ENCODE measurements at places on chromosomes 5 and 9.

DNA sequence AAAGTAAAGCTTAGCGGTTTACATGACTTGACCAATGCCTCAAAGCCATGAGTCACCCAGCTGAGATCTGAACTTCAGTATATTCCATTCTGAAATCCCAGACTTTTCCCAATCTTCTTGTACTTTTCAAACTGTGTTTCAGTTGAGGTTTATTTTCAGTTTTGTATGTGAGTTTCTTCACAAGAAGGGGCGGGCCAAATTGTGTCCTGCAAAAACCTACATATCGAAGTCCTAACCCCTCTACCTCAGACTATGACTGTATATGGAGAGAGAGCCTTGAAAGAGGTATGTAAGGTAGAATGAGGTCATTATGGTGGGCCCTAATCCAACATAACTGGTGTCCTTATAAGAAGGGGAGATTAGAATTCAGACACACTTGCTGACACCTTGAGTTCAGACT is 666 bp upstream of the TLR4 start:
- peak; percentile 26 for DNase-seq

- DNase-seq = peak; percentile 25
These were observed at the start of gene ZNF618 for GRCh38 chr9:113876151-113876992. TSS of gene ZNF618 (plus strand) at chr9:113876309. CDS start at chr9:113876381, 72 bp downstream.

DNA sequence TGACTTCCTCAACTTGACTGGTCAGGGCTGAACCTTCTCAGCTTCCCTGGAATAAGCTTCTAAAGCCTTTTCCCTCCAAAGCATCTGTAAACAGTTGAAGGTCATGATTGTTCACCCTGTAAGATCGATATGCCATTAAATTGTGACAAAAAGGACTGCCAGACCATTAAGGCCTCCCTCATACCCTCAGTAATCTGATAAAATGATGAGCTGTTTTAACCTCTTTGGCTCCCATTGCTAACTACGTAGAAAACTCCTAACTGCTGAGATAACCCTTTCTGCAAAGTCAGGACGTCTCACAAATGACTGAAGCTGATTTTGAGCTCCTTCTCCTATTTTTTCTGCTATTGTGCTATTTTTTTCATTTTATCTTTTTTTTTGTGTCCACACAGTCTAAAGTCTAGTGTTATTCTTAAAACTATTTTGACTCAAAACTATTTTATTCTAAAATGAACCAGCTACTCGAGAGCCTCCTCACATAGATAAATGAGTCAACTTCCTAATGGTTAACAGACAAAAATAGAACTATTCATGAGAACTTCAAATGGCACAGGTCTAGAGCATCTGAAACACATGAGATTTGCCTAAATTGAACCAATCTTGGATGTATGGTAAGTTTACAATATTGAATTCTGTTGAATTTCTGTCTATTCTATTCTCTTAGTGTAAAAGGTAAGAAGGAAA is 395.6 kb upstream of the TLE4 start:
- DNase-seq = no peak

- peak; percentile 48 for DNase-seq
These were observed 15.5 kb downstream of the TYRP1 start for GRCh38 chr9:12708562-12709298.

- DNase-seq = no peak
These were observed 20.5 kb upstream of the TTLL11 start for GRCh38 chr9:122113574-122113973.

- peak; percentile 50 for DNase-seq
These were observed 174.9 kb upstream of the SPRY4 start for GRCh38 chr5:142499591-142500226.

- DNase-seq = peak; percentile 72
These were observed 7.1 kb downstream of the TXNDC8 start for GRCh38 chr9:110330484-110331105.

DNA sequence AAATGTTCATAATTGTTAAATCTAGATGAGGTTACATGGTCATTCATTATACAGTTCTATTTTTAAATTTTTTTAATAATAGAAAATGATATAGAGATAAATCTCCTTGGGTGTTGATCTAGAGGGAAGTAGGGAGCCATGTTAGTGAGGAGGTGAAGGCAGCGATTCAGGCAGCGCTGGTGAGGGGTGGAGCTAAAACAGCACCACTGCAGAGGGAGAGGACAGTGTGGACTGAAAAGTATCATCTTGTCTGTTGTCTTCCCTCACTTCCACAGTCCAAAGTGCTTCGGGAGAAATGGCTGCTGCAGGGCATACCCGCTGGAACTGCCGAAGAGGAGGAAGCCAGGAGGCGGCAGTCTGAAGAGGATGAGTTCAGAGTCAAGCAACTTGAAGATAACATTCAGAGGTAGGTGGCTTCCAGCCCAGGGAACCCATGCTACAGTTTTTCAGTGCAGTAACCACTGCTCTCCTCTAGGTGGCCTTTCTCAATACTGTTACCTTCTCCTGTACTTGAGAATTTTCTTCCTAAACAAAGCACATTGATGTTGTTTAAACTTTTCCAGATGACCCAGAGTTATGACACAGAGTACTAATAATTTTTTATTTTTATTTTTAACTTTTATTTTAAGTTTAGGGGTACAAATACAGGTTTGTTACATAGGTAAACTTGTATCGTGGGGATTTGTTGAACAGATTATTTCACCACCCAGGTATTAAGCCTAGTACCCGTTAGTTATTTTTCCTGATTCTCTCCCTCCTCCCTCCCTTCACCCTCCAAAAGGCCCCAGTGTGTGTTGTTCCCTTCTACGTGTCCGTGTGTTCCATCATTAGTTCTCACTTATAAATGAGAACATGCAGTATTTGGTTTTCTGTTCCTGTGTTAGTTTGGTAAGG is 100.5 kb downstream of the PALM2AKAP2 start:
- peak; percentile 34 for DNase-seq

- DNase-seq = peak; percentile 26
These were observed 3.1 kb upstream of the IL7R start for GRCh38 chr5:35853631-35854030.

DNA sequence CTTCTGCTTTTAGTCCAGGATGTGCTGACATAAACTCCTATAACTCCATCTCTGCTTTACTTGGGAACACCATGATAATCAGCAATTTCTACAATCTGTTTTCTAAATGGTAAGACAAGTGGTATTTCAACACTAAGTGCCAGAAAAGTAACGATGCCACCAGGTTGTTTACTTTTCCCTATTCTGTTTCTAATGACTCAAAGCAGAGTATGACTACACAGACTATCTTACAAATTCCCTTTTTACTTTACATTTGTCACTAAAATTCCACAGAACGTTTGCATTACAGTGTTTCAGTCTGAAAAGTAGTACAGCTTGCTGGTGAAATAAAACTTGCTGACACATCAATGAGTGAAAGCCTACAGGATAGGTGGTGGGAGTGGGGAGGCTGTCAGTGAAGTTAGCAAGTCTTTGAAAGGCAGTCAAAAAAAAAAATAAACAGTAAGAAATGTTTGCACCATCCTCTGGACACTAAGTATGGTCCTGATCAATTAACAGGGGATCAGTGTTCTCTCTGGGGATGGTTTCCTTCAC is 186.5 kb downstream of the LURAP1L start:
- DNase-seq = no peak

GRCh38 chr9:95666096-95666784 is 149.5 kb upstream of the PTCH1 start:
- DNase-seq = no peak

- DNase-seq = no peak
These were observed 13.5 kb upstream of the NDFIP1 start for GRCh38 chr5:142095035-142095434.

DNA sequence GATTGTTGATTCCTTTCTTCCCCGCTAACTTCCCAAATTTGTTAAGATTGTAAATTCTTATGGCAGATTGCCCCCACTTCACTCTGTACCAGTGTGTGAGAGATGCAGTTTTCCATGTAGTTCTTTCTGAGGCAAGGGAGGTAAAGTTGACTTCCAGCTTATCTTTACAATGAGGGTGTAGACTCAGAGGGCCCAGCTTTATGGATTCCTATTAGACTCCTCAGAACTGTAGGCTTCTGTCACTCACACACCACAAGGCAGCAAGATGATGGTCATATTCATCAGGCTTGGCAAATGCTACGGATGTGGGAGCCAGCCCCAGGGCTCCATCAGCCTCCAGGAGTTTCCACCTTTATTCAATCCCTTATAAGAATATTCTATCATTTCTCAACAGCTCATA is 461.9 kb upstream of the KLF4 start:
- no peak for DNase-seq

GRCh38 chr5:77167695-77168121 is 42.8 kb upstream of the PDE8B start:
- DNase-seq = peak; percentile 86

DNA sequence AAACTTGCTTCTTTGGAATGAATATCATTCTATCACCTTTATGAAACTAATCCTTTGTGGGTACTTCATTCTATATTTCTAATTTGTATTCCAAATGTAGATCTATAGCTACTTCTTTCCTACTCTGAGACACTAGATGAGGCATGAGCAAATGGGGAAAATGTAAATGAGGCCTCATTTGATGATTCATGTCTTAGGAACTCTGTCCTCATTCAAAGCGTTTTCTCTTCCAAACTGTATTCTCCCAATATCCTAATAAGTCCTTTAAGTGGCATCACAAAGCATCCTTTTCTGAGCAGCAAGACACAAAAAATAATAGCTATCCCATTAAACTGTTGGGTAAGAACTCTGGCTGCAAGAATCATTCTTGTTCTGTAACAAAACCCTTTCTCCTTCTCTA is 56.1 kb downstream of the TTLL11 start:
- DNase-seq = peak; percentile 66

DNA sequence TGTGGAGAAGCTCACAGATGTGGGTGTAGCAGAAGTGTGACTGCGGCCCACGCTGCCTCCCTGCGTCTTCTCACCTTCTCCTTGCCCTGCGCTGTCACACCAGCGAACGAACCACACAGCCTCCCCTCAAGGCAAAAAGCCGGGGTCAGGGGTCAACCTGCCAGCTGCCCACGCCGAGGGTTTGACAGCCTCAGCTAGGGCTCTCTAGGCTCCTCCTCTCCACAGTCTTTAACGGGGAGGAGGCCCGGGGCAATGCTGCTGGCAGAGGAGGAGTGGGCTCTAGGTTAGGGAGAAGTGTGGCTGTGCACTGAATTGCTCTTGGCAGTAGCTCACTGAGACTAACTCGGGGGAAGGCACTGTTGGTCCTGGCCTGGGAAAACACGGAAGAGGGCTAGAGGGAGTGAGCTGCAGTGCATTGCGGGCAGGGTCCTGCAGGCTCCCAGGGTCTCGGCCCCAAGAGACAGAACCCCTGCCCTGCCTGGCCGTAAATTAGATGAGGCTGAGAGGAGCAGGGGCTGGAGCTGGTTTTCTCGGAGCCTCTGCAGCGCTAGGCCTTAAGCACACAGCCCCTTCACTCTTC is 4.2 kb upstream of the TRIM52 start:
- no peak for DNase-seq

GRCh38 chr5:64632251-64632650 is 58.1 kb upstream of the SHISAL2B start:
- no peak for DNase-seq

GRCh38 chr5:81007637-81008027 is 47.5 kb downstream of the RASGRF2 start:
- no peak for DNase-seq

- no peak for DNase-seq
These were observed 122.5 kb upstream of the RASGRF2 start for GRCh38 chr5:80837679-80838078.

DNA sequence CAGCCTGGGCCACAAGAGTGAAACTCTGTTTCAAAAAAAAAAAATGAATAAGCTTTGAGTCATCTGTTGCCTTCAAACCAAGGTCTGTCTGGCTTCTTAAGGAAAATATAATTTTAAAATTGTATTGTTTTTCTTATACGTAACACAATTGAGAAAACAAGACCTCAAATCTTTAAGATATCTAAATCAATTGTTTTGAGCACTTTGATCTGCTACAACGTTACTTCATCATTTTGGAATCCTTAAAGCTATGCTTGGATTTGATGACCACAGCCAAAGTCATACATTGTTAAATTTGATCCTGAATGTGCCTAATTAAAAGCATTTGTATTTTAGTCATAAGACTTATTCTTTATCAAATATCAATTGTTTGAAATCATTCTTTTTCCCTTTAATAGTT is 37.7 kb upstream of the VCAN start:
- peak; percentile 51 for DNase-seq

GRCh38 chr5:89232139-89232603 is 349.2 kb upstream of the MEF2C start:
- no peak for DNase-seq

GRCh38 chr5:109741390-109741789 is 51.7 kb downstream of the MAN2A1 start:
- DNase-seq = no peak

DNA sequence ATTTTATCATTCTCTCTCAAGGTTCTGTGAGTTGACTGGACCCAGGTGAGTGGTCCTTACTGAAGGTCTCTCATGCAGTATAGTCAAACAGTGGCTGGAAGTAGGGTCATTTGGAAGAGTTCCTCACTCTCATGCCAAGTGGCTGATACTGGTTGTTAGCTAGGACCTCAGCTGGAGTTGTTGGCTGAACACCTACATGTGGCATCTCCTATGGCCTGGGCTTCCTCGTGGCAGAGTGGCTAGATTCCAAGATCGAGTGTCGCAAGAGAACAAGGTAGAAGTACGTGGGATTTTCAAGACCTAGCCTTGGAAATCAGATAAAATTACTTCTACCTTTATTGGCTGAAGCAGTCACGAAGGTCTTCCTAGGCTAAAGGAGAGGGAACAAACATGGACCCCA is 7.6 kb downstream of the SLC31A2 start:
- DNase-seq = no peak

DNA sequence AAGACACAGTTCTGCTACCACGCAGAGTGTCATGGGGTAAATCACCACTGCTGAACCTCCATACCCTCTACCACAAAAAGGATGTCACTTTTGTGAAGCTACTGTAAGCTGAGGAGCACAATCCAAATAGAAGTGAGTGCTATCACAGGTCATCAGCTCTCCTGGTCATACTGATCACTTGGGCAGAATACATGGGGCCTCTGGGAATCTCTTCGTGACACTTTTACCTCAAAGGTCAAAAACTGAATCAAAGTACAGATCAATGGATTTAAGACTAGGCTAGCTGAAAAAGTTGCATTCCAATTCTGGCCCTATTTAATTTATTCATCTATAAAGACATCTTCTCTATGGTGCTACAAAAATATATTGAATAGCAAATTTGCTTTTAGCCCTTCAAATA is 115.5 kb downstream of the MPDZ start:
- DNase-seq = no peak

- DNase-seq = no peak
These were observed 458.8 kb downstream of the TMEM232 start for GRCh38 chr5:110267714-110268113.

GRCh38 chr5:53766673-53767072 is 206.2 kb downstream of the NDUFS4 start:
- no peak for DNase-seq

DNA sequence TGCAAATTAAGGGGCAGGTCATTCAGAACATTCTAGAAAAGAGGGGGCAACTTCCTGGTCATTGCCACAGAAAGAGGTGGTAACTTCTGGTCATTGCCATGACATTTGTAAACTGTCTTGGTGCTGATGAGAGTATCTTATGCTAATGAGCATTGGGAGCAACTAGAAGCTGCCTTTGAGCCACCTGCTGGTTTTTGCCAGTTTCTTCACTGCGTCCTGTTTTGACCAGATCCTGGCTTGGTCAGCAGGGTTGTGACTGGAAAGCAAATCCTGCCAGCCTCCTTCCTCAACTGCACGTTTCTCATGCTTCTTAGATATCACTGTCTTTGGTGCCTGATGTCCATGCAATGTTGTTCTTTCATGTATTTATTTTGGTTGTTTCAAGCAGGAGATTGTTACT is 53.2 kb upstream of the SPATA31C2 start:
- no peak for DNase-seq

All from AG10803 (cell line).